ENCODE measurements at places on chromosomes 7 and 10.
A peak's percentile ranks its signal among the peaks of the same experiment; 100 is the strongest.

DNA sequence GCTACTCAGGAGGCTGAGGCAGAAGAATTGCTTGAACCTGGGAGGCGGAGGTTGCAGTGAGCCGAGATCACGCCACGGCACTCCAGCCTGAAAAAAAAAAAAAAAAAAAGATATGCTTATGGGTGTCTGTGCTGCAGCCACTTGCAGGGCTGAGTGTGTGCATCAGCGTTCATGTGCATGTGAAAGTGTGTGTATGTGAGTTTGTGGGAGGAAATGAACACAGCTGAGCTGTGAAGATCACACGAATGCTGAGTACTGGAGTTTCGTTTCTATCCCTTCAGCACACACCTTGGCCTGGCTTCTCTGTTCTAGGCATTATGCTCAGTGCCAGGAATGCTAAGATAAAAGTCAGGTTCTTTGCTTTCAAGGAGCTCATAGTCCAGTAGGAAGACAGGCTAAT lies 12.0 kb upstream of the SVOPL start:
- DNase-seq: no peak

DNA sequence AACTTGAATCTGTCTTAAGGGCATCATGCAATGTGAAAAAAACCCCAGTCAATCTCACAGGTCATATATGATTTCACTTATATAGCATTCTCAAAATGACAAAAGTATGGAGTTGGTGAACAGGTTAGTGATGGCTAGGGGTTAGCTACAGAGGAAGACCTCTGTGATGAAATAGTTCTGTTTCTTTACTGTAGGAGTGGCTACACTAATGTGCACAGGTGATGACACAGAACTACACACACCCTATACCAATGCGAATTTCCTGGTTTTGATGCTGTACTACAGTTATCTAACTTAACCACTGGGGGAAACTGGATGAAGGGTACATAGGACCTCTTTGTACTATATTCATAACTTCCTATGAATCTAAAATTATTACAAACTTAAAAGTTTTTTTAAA lies 541.8 kb downstream of the PARD3 start:
- no peak for DNase-seq

GRCh38 chr7:98137134-98137825 lies 30.6 kb downstream of the LMTK2 start:
- no peak for DNase-seq

DNA sequence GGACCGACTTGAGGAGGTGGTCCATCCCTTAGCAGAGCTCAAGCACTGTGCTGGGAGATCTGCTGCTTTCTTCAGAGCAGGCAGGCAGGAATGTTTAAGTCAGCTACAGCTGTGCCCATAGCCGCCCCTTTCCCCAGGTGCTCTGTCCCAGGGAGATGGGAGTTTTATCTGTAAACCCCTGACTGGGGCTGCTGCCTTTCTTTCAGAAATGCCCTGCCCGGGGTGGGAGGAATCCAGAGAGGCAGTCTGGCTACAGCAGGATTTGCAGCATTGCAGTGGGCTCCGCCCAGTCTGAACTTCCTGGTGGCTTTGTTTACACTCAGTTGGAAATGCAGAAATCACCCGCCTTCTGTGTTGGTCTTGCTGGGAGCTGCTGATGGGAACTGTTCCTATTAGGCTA lies 51.2 kb upstream of the SEMA3A start:
- no peak for DNase-seq

DNA sequence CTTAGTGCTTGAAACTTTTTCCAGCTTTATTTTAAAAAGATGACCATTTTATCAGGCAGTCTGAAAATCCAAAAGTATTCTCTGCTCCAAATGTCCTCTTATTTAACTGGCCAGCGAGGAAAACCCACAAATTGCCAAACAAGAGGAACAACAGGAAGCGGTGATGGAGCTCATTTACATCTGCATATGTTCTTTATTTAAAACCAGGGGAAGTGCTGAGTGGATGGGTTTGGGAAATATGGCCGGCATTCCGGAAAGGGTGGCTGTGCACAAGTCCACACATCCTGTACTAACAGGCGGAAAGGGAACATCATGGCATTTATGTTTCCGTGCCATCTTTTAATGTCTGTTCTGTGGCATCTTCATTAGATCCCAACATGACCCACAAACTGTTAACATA lies 974.5 kb downstream of the LRMDA start:
- DNase-seq: no peak

- DNase-seq: no peak
Measured at GRCh38 chr7:49892481-49892880, 119.0 kb downstream of the VWC2 start.

DNA sequence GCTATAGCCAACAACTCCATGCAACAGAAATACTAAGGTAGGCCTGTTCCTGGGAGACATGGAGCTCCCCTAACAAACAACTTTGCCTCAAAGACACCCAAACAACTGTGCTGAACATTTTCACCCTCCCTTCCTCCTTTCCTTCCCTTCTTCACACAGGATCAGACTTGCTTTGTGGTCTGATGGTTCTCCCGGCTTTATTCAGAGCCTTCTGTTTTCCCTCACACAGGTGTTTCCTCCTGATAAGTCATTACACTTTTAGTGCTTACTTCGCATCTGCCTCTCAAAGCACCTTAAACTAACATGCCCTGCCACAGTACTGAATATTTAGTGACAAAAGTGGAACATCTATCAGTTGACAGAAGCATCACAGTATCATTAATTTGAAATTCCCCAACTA lies 56.3 kb upstream of the YAE1 start:
- no peak for DNase-seq

DNA sequence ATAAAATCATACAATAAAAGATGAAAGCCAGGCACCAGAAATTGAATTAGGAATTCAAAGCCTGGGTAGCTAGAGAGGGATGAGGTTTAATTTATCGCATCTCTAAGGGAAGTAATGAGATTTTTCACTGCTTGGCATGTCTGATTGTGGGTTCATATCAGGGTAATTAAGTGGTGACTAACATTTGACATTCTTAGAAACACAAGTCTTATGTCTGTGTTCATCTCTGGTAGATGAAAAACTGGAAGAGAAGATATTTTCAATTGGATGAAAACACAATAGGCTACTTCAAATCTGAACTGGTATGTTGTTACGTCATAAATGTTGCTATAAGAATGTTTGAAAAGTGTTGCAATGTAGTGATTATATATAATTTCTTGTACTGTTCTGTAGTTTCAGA lies 36.8 kb upstream of the ARMS2 start:
- DNase-seq: no peak

- DNase-seq: no peak
Measured at GRCh38 chr7:18241543-18242231, 214.0 kb upstream of the PRPS1L1 start.

- DNase-seq: no peak
Measured at GRCh38 chr10:62662486-62662885, 142.0 kb upstream of the ADO start.

DNA sequence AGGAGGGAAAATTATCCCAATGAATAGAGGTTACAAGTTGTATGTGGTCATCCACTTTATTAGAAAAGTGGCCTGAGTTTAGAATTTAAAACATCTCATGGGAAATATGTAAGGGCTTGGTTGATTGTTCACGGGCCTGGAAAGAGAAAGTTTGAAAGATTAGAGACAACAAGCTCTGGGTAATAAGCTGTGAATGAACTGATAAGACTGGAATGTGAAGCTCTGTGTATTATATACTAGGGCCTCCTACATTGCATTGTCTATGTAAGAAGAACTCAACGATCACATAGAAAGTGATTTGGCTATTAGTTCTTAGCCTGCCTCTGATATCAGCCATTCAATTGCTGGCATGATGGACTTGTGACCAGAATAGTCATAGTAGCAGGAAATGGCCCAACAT lies 199.2 kb upstream of the MAGI2 start:
- DNase-seq: no peak

DNA sequence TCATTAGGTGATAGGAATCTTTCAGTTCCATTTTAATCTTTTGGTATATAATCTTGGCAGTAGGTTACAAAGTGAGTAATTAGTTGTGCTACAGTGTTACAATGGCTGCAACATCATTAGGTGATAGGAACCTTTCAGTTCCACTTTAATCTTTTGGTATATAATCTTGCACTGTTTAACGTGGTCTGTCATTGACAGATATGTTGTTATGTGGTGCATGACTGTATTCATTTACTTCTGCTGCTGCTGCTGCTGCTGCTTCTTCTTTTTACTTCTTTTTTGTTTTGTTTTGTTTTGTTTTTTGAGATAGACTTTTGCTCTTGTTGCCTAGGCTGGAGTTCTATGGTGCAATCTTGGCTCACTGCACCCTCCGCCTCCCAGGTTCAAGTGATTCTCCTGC lies 28.6 kb downstream of the ST7 start:
- DNase-seq: no peak

- no peak for DNase-seq
Measured at GRCh38 chr10:120735773-120736371, 115.3 kb upstream of the WDR11 start.

- peak; percentile 16 for DNase-seq
Measured at GRCh38 chr10:77756319-77757232, 119.0 kb upstream of the KCNMA1 start.

- no peak for DNase-seq
Measured at GRCh38 chr10:133040198-133040597, 47.5 kb upstream of the ADGRA1 start.

DNA sequence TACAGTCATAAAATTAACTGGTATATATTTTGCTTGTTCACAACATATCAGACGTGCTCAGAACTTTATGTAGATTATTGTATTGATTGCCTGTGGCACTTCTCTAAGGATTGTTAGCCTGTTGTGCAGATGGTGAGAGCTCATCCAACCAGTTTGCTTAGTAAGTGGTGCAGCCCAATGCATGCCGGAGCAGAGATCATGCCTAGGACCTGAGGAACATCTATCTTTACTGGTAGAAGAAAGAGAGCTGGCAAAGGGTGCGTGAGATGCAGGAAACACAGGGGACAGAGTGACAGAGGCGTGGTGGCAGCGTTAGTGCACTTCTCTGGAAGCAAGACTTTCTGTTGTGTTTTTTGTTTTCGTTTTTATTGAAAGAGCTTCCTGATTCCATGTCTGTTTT lies 35.9 kb downstream of the CCM2 start:
- DNase-seq: no peak

GRCh38 chr7:92851732-92852131 lies 15.4 kb upstream of the CDK6 start:
- no peak for DNase-seq

DNA sequence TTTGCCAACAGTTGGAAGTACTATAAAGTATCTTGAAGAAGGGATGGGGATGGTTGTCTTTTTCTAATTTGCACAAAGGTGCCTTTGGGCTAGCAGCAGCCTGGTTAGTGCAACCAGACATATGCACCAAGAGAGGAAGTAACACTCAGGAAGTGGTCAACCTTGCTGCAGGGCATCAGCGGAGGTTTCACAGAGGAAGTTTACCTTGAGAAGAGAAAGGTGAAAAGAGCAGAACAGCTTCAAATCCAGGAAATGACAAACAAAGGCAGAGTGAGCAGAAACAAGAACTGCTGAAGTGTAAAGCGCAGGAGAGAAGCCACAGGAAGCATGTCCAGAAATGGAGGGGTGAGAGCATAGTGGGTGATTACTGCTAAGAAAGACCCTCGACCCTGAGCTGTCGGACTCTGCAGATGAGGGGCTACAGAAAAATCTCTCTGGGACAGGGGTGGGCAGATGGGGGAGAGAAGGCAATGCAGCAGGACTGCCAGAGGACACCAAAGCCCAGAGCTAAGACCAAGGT lies 66.9 kb downstream of the STK17A start:
- no peak for DNase-seq

- no peak for DNase-seq
Measured at GRCh38 chr10:98138031-98138430, 3.6 kb downstream of the R3HCC1L start.

DNA sequence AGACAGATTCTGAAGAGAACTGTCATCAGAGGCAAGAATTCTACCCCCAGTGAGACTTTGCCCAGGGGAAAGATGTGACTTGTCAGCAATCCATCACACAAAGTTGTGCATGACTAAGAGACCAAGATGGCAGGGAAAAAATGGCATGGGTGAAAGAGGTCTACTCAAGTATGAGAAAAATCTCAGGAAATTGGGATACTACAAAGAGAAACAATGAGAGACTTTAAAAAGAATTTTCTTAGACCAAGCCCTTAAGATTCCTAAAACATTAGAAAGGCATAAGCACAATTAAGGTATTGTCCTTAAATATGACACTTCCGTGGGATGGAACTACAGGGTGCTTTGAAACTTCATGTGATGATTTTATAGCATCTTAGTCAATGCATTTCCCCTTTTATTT lies 45.6 kb upstream of the PDE1C start:
- DNase-seq: no peak

DNA sequence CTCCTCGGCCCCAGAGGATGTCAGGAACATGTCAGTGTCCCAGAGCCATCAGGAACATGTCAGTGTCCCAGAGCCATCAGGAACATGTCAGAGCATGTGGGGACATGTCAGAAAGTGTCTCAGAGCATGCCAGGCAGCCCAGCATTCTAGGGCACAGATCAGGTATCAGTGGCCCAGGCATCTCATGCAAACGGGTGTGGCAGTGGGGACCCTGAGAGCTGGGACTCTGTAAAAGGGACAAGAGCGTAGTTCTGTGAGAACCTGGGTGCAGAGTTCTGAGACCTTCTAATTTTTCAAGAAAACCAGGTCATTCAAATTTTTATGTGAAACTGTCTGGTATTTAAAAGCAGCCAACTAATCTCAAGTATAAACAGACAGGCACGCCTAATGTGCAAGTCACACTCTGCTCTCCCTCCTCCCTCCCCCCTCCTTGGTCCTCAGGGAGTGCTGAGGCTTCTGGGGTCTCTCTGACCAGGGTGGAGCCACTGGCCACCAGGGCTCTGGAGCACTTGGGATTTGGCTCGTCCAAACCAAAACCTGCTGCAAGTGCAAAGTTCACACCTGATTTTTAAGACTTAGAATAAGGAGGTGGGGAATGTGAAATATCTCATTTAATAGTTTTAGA lies 64.6 kb downstream of the ALOX5 start:
- no peak for DNase-seq

GRCh38 chr10:77949167-77949566 lies 22.6 kb upstream of the DLG5 start:
- DNase-seq: no peak

DNA sequence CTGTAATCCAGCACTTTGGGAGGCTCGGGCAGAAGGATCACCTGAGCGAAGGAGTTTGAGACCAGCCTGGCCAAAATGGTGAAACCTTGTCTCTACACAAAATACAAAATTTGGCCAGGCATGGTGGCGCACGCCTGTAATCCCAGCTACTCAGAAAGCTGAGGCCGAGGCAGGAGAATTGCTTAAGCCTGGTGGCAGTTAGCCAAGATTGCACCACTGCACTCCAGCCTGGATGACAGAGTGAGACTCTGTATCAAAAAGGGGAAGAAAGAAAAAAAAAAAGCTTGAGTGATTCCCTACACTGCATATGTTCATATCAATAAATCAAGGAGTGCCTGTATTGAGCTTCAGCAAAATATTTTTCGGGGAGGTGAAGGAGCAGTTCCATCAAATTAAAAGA lies 45.8 kb upstream of the SRRM3 start:
- DNase-seq: no peak

- no peak for DNase-seq
Measured at GRCh38 chr10:111999205-111999914, 184.2 kb downstream of the GPAM start.

GRCh38 chr7:20393616-20394015 lies 62.9 kb downstream of the ITGB8 start:
- no peak for DNase-seq

- no peak for DNase-seq
Measured at GRCh38 chr10:30829901-30830300, 200.3 kb upstream of the LYZL2 start.

GRCh38 chr7:135758531-135758932 lies 9.9 kb upstream of the FAM180A start:
- no peak for DNase-seq

- DNase-seq: no peak
Measured at GRCh38 chr10:17286562-17287550, 58.8 kb downstream of the VIM start.

Measured in NCI-H1092 (cell line).